ENCODE measurements at places on chromosomes 13 and 19.

GRCh38 chr13:52003541-52003940 lies 7.7 kb downstream of the ATP7B start:
- DNase-seq = no peak

GRCh38 chr19:32316034-32316433 lies 29.4 kb upstream of the ZNF507 start:
- no peak for DNase-seq

GRCh38 chr19:49846408-49846807 lies 4.6 kb upstream of the PTOV1 start:
- DNase-seq = no peak

DNA sequence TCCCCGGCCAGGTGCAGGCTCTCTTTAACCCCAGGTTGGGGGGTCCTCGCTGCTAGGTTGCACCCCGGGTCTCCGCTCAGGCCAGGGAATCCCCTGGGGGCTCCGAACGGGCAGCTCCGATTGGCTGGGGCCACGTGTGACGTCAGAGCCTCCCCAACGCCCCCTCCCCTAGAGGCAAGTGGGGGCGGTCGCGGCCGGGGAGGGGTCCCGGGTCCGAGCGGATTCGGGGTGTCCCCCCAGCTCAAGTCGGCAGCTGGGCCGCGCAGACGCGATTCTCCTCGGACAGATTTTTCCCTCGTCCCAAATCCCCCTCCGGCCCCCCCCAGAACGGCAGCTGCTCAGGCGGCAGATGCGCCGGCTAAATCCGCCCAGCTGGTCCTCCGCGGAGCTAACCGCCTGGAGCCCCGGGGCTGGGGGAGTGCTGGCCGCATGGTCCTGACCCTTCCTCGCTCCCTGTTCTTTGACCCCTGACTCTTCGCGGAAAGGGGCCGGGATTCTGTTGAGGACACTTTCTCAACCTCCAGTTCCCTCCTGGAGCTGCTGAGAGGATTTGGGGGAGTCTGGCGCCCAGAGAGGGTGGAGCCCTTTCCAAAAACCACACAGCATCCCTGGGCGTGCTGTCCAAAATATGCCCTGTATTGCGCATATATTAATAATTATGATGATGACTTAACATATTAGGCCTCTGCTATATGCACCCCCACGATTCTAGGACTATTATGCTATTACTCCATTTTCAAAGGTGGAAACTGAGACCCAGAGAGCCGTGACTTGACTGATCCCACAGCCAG lies 25.4 kb upstream of the SEMA6B start:
- peak; percentile 87 for DNase-seq

GRCh38 chr19:51501594-51502263 lies at the start of gene SIGLEC12:
Gene SIGLEC12, minus strand, starts transcription at chr19:51501800. Its CDS starts 67 bp downstream, at chr19:51501733.
- no peak for DNase-seq

Measured in right hindlimb (tissue), 1 donor.